ENCODE measurements at places on chromosomes 11 and 22.

DNA sequence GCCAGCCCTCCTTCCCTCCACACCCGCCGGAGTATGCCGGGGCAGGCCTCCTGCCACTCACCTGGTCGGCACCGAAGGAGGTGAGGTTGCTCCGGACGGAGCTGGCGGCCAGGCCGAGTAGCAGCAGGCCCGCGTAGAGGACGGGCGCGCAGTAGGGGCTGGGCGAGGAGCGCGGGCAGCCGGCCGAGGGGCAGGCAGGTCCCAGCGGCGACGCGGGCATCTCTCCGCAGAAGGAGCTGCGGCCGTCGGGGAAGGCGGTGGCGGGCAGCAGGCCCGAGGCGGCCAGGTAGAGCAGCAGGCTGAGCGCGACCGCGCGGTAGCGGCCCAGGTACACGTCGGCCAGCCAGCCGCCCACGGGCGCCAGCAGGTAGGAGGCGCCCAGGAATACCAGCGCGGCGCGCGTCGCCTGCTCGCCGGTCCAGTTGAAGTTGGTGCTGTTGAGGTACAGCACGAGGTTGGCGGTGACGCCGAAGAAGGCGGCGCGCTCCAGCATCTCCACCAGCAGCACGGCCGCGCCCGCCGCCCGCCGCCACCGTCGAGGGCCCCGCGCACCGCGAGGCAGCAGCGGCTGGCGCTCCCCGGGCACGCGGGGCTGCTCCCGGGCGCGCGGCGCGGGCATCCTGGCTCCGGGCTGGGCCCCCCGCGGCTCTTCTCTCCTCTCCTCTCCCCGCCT, 907 bp downstream of the SLC15A3 start:
- H3K4me1 ChIP-seq: peaks cover 3% of the 10 kb centered on the region
- no peak overlapping the region for H3K4me3 ChIP-seq
- peak; percentile 56 for DNase-seq

GRCh38 chr11:115302946-115303703, 201.1 kb downstream of the CADM1 start:
- H3K36me3 ChIP-seq: no peaks in the 10 kb centered on the region
- no peak overlapping the region for H3K27ac ChIP-seq
- H3K4me1 ChIP-seq: peaks cover 14% of the 10 kb centered on the region
- no peak for DNase-seq
- no peak overlapping the region for H3K4me3 ChIP-seq

DNA sequence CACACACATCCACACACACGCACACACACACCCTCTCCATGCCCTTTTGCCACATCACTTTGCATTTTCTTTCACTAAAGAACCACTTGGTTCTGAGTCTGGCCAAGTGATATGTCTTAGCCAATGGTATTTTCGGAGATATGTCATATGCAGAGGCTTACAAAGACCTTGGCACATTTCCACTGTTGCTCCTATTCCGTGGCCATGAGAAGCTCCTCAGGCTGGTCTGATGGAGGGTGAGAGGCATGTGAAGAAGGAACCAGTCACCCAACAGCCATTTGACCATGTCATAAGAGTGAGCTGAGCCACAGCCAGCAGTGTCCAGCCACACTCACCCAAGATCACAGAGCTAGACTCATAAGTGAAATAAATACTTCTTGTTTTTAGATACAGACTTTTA, 212.6 kb upstream of the NAV2 start:
- no peaks in the 10 kb centered on the region for H3K27me3 ChIP-seq
- no peaks in the 10 kb centered on the region for H3K36me3 ChIP-seq
- H3K4me1 ChIP-seq: no peaks in the 10 kb centered on the region
- no peak overlapping the region for H3K27ac ChIP-seq
- DNase-seq: no peak

- DNase-seq: peak; percentile 73
- H3K27ac ChIP-seq: peak overlapping the region; percentile 99
- no peaks in the 10 kb centered on the region for H3K27me3 ChIP-seq
- peaks cover 21% of the 10 kb centered on the region for H3K36me3 ChIP-seq
- H3K4me3 ChIP-seq: peak overlapping the region; percentile 54
These were observed 661 bp upstream of the MALAT1 start for GRCh38 chr11:65498042-65498726.

- no peak overlapping the region for H3K27ac ChIP-seq
- H3K4me3 ChIP-seq: no peak overlapping the region
- H3K36me3 ChIP-seq: no peaks in the 10 kb centered on the region
- H3K27me3 ChIP-seq: no peaks in the 10 kb centered on the region
These were observed 6.4 kb downstream of the MMP12 start for GRCh38 chr11:102868339-102868738.

GRCh38 chr11:45704635-45705034, 39.2 kb upstream of the CHST1 start:
- H3K36me3 ChIP-seq: no peaks in the 10 kb centered on the region
- H3K27ac ChIP-seq: no peak overlapping the region
- no peak for DNase-seq
- H3K27me3 ChIP-seq: peaks cover 28% of the 10 kb centered on the region
- H3K4me3 ChIP-seq: no peak overlapping the region

DNA sequence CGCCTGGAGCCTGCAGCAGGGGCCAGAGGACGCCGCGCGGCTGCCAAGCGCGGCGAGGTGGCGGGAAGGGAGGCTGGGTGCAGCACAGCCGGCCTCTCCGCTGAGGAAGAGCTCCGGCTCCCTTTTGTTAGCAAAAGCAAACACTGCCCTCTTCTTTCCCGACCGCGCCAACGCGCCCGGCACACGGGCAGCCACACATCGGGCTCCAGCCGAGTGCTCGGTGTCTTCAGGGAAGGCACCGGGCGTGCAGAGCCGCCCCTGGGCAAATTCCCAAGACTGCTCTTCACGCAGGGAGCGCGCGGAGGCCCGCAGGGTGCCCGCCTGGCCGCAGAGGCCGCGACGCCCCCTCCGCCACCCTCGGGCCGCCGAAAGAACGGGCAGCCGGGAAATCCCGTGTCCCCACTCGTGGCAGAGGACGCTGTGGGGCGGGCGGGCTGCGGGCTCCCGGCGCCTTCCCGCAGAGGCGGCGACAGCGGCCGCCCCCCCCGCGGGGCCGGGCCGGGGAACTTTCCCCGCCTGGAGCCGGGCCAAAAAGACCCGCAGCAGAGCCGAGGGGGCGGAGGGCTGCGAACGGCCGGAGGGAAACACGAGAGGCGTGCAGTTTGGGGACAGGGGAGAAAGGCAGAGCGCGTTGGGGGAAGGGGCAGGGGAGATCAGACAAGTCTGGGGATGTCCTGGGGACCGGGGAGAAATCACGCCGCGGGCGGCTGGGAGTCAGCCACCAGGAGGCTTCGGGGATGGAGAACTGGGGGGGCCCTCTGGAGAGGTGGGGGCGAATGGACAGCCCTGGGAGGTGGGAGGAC, 931 bp downstream of the CADM1 start:
- peak; percentile 84 for DNase-seq
- peak overlapping the region; percentile 56 for H3K4me3 ChIP-seq
- H3K27me3 ChIP-seq: peaks cover 19% of the 10 kb centered on the region
- peaks cover 12% of the 10 kb centered on the region for H3K4me1 ChIP-seq

DNA sequence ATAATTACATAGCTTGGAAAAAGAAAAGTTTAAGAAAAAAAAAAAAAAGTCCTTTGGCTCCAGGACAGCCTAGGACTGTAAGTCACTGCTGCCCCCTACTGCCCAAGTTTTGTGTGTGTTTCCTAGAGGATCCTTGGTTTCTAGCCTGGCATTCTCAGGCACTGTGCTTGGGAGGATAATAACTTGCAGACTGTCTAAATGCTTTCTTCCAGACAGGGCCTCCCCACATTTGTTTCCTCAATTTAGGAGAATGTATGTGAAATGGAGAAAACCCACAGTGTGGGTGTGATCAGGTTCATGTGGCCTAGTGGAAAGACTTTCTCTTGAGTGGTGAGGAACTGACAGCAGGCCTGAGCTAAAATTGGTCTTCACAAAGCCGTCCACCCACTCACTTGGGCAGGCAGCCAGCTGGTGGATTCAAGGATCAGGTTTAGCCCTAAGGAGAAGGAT, 191.0 kb downstream of the NAV2 start:
- DNase-seq: peak; percentile 91
- H3K27ac ChIP-seq: no peak overlapping the region
- H3K27me3 ChIP-seq: no peaks in the 10 kb centered on the region
- no peaks in the 10 kb centered on the region for H3K36me3 ChIP-seq
- H3K4me1 ChIP-seq: no peaks in the 10 kb centered on the region

GRCh38 chr11:14625586-14626205, 17.9 kb upstream of the PDE3B start:
- no peak overlapping the region for H3K27ac ChIP-seq
- peaks cover 21% of the 10 kb centered on the region for H3K4me1 ChIP-seq
- H3K4me3 ChIP-seq: no peak overlapping the region
- DNase-seq: no peak
- H3K36me3 ChIP-seq: no peaks in the 10 kb centered on the region

DNA sequence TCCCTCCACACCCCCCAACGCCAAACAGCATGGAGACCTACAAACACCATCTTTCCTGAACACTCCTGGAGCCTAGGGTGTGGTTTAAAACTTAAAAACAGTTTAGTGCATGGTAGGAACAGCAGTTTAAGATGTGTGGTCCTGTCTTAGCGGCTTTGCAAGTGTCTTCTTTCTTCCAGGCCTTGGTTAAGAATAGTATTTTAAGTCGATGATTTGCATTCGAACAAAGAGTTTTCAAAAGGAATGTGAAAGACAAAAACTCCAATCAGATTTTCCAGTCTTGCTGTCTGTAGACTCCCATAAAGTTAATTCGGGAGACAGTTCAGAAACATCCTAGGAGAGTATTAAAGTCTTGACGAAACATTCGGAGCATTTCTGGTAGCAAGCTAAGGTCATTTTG, 3.7 kb downstream of the FGF4 start:
- H3K4me3 ChIP-seq: no peak overlapping the region
- DNase-seq: no peak
- peaks cover 73% of the 10 kb centered on the region for H3K27me3 ChIP-seq
- H3K4me1 ChIP-seq: no peaks in the 10 kb centered on the region
- no peaks in the 10 kb centered on the region for H3K36me3 ChIP-seq

GRCh38 chr22:38471237-38471636, 3.3 kb downstream of the KDELR3 start:
- peaks cover 11% of the 10 kb centered on the region for H3K4me1 ChIP-seq
- no peaks in the 10 kb centered on the region for H3K27me3 ChIP-seq
- no peak for DNase-seq
- no peak overlapping the region for H3K27ac ChIP-seq

DNA sequence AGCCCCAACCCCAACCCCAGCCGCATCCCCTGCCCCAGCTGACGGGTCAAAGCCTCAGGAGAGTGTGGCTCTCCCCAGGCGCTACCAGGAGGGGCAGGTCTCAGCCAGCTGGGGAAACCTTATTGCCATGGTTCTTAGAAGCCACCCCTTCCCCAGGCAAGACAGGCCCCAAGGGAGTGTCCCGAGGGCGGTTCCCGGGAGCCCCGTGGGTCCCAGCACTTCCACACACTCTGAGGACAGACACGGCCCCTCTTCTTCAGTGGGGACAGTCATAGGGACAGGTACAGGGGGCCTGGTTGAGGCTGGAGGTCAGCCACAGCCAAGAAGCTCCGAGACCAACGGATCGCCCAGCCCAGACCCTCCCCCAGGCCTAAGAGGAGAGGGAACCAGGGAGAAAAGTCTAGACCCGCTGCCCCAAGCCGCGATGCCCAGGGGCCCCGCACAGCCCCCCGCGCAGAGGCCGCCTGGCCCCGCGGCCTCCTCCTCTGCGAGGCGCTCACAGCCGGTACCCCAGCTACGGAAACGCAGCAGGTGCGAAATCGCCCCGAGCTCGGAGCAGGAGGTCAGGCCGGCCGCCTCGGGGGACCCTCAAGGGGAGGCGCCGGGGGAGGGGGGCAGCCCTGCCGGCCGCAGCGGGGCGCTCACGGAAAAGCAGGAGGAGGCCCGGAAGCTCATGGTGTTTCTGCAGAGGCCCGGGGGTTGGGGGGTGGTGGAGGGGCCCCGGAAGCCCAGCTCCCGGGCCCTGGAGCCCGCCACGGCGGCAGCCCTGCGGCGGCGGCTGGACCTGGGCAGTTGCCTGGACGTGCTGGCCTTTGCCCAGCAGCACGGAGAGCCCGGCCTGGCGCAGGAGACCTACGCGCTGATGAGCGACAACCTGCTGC, 2.6 kb downstream of the KLHDC7B start:
- H3K4me3 ChIP-seq: no peak overlapping the region
- H3K27me3 ChIP-seq: no peaks in the 10 kb centered on the region
- H3K36me3 ChIP-seq: no peaks in the 10 kb centered on the region
- H3K4me1 ChIP-seq: peaks cover 13% of the 10 kb centered on the region
- H3K27ac ChIP-seq: no peak overlapping the region
- no peak for DNase-seq

GRCh38 chr11:73851046-73851764, 25.4 kb downstream of the COA4 start:
- H3K27me3 ChIP-seq: no peaks in the 10 kb centered on the region
- no peaks in the 10 kb centered on the region for H3K4me1 ChIP-seq
- H3K27ac ChIP-seq: no peak overlapping the region

DNA sequence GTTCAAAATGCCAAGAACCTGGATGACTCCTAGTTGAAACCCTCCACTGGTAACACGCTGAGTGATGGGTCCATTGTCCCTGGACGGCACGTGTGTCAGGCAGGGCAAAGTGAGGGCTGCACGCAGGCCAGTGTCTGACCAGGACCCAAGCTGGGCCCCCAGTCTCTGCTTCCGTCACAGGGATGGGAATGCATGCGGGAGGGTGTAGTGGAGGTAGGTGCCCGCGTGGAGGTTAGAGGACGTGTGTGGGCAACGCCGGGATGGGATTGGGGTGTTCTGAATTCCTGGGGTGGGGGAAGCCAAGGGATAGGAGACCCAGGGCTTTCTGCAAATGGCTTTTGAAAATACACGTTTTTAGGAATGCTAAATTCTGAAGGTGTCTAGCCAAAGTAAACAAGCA, 943.3 kb downstream of the BRD1 start:
- H3K27ac ChIP-seq: no peak overlapping the region
- no peaks in the 10 kb centered on the region for H3K36me3 ChIP-seq
- DNase-seq: no peak
- no peaks in the 10 kb centered on the region for H3K4me1 ChIP-seq
- H3K4me3 ChIP-seq: no peak overlapping the region

Measured in hepatocyte (in vitro differentiated cells).